Stimulated activated CD8-positive, alpha-beta memory T cell treated with anti-CD3 and anti-CD28 coated beads, Interleukin-2, amount 100 ng/mL, for 1 hour (primary cell): ENCODE measurements at places on chromosomes 2 and 18.

GRCh38 chr18:923144-923866 is 18.6 kb downstream of the ADCYAP1 start:
- no peak for DNase-seq

DNA sequence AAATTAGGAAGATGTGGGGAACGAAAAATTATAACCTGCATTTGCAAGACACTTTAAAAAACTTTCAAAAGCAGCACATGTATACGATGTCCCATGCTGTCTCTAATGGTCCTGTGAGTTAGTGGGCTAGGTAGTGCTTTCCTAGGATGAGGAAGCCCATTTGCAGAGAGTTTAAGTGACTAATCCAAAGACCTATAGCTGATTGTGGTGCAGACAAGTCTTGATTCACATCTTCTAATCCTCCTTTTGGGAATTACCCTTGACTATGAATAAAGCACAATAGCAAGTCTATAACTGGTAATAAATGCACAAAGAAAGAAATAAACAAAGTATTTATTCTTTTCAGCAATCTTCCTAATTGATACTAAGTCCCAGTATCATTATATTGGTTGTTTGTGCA is 234.6 kb upstream of the FANCL start:
- DNase-seq = no peak

DNA sequence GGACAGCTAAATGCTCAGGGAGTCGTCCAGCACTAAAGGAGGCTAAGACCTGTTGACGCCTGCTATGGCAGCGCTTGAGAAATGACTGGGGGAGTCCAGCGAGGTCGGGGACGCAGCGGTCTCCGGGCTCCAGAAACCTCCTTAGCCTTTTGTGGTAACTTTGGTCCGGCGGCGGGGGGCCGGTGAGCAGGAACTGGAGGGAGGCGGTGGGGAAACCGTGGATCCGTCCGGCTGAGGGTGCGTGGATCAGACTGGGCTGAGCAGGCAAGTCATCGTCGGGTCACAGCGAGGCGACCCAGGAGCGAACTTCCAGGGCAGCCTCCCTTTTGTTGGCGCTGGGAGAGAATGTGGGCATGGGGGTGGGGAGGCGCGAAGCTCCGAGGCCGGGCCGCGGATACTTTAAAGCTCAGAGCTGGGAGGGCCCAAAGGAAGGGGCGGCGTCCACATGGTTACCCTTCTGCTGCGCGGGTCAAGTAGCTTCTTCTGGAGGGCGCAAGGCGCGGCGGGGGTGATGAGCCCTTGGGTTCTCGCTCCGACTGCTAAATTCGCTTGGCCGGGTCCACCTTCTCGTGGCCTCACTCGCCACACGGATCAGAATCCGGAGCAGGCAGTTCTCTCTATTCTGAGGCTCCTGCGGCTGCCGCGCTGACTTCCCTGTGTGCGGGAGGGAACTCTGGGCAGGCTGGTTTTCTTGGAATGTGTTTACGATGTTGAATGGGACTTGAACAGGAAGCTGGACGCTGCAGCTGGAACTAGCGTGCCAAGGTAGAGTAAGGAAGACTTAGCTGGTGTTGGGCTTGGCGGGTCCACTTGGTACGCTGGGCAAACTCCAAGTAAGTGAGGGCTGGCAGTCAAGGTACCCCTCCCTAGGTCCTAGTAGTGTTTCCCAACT is 920 bp downstream of the GULP1 start:
- no peak for DNase-seq

GRCh38 chr2:240637116-240637900 is 12.0 kb downstream of the GPR35 start:
- DNase-seq = no peak

- no peak for DNase-seq
Measured at GRCh38 chr2:196171946-196172345, 568 bp upstream of the STK17B start.

DNA sequence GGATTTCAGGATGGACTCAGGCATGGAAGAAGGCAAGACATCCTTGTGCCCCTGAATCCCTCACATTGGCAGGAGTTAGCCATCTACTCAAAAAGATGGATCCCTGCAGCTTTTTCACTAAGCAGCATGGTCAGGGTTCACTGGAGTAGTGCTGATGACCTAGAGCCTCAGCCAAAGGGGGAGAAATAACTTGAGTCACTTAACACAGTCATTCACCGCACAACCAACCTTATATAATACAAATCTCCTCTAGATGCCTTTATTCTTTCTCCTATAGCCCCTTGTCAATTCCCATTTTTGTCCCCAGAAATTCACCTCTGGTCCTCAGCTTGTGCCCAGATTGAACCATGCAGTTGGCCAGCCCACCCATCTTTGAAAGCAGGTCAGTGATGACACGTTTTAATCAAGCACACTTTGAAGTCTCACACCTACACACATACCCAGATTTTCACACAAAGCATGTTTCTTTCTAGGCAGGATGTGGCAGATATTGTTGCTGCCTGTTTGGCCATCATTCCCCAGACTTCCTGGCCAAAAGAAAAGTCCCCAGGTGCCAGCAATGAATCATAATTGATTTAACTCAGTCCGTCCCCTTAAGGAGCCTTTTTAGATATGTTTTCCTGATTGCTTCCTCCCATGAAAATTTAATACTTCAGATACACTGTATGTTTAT is 84.2 kb downstream of the LBH start:
- DNase-seq = no peak

DNA sequence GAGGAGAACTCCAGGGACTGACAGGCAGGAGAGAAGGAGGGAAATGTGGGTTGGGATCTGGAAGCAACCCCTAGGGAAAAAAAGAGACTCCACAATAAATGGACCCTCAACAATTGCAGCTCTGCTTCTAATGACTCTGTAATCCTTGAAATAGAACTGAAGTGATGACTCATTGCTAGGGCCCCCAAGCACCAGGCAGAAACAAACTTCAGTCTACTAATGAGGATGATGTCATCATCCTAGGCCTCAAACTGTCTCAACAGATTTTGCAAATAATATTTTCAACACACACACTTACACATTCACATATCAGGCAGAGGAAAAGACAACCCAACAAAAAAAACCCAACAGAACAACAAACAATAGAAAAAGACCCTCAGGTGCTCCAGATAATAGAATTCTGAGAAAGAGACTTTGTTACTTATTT is 143.3 kb downstream of the HDAC4 start:
- DNase-seq = no peak

DNA sequence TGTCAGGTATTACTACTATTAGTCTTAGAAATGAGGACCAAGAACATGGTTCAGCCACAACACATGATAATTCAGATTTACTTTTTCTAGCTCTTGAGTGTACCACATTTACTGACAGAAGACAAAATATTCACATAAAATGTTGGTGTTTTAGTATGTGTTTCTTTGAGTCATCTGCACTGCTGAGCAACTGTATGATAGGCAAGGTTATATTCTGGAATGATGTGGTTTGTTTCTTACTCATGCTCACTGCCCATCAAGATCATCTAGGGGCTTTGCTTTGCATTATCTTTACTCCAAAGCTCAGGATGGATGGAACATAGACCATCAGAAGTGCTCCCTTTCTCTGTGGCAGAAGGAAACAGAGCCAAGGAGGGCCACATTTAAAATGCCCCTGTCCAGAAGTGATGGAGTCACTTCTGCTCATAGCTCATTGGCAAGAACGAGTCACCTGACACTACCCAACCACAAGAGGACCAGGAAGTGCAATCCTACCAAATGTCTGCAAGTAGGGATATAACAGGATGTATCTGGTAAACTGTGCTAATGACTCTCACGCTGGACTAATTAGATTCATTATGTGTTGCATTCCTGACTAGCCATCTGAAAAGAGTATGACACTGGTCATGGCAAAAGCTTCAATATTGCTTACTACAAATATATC is 81.5 kb downstream of the DIS3L2 start:
- DNase-seq = no peak

DNA sequence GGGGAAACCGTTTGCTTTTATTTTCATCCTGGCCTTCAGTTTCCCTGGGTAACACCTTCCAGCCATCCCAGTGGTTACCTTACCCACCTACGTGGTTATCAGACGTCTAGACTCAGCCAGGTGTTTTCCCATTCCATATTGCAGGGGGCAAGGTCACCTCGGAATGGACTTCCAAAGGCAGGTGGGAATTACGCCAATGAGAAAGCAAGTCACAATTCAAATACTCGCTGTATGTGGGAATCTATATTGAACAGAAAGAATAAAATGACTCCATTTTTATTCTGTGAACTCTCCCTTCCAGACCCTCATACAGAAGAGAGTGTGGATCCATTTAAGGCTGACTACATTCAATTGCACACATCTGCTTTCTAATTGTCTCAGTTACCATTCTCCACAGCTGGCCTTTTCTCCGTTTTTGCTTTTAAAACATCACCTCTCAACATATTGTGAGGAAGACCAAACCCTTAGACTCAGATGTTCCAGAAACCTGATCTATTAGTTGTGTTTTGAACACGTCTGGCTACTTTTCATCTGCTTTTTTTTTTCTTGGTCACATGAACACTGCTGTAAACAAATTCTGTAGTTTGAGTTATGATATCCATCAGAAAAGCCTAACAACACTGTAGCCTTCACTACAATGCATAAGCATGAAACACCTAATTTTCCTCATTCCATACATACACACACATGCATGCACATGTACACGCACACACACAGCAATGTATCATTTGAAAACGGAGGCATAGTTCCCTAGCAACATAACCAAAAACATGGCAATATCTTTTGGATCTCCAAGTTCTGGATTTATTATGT is 59.8 kb downstream of the BCL2 start:
- no peak for DNase-seq

DNA sequence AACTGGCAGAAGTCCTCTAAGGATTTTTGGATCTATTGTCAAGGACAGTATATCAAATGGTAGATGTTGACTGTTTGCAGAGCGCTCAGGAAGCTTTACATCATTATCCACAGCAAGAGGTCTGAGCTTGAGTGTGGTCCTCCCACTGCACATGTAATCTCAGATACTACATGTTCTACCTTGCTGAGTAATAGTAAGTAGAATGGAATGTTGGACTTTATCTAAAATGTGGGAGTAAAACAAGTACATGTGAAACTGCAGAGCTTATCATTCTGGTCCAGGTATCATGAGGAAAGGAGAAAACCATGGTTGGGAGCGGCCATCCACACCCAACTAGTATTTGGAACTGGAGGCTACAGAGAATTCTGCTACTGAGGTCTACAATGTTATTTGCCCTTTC is 19.3 kb upstream of the CD28 start:
- DNase-seq = no peak

DNA sequence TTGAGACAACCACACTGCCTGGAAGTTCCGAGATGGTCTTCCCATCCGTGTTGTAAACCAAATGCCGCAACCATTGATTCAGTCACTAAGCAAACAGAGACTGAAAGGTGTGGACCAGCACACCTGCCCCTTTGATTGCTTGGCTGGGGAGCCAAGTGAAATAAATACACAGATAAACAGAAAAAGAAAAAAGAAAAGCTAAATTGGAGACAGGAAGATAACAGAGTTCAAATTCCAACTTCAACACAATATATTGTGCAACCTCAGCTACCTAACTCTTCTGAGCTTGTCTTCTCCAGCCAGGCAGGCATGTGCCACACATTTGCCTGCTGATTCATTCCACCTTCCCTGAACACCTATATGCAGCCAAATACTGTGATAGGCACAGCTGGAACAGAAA is 110.9 kb downstream of the PID1 start:
- no peak for DNase-seq

GRCh38 chr2:38462121-38462661 is 85.1 kb upstream of the ATL2 start:
- DNase-seq = no peak

GRCh38 chr18:36451454-36452251 is 154.1 kb downstream of the FHOD3 start:
- DNase-seq = no peak
